ENCODE measurements at places on chromosomes 2 and 18. TPM values are rescaled to one million over a fixed set of nuclear protein-coding genes. Genes with fewer than 3 reads are reported as not detected.

- no peaks in the 10 kb centered on the region for H3K36me3 ChIP-seq
- no peak overlapping the region for H3K4me3 ChIP-seq
- DNase-seq: no peak
- peaks cover 14% of the 10 kb centered on the region for H3K27me3 ChIP-seq
These were observed 205.5 kb upstream of the MYT1L start for GRCh38 chr2:2536416-2537056.

DNA sequence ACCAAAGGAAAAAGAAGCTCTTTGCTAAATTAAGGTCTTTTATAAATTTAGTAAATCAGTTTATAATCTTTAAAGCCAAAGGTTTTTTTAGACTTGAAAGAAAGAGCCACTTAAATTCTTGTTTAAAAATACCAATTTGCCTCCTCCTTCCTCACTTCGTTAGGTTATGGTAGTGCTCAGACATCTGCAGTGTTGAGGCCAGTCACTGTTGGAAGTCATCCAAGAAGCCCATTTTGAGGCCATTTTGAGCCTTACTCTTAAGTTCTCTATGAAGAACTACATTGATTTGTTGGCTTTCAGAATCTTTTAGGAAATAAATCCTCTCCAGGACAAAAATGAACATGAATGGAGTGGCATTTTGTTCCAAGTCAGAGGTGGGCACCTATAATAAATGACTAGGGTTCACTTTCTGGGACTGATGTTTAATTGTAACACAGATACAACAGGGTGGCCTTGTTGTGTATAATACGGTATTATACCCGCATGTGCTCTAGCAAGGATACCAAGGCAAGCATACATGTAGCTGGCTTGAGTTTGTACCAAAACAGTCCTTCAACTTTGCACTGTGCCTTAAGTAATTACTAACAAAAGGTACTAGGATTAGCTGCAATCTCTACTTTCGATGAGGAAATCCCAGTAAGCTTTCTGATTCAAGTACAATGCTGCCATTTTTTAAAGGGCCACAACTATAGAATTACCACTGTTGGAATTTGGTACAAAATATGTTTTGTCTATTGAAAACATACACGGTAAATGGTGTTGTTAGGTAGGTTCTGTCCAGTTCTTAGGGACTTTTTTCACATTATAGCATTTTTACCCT is 22.8 kb downstream of the SLC66A3 start:
- DNase-seq: no peak
- no peak overlapping the region for H3K27ac ChIP-seq
- H3K4me1 ChIP-seq: peaks cover 13% of the 10 kb centered on the region
- peaks cover 2% of the 10 kb centered on the region for H3K36me3 ChIP-seq
- no peaks in the 10 kb centered on the region for H3K27me3 ChIP-seq

DNA sequence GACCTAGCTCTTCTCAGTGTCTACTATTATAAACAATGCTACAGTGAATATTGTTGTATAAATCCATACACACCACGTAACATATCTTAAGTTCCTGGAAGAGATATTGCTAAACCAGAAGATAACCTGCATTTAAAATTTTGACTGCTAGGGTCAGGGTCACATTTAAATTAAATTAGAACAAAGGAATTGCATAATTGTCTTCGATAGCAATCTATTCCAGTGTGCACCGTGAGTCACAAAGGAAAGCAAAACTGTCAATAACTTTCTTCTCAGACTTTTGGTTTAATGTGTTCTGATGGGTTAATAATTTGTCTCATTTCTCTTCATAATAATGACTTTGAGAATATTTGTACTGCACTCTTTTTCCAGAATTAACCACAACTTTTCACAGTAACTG is 4.2 kb downstream of the GEN1 start:
- H3K27ac ChIP-seq: no peak overlapping the region
- no peaks in the 10 kb centered on the region for H3K27me3 ChIP-seq
- H3K36me3 ChIP-seq: peaks cover 3% of the 10 kb centered on the region
- DNase-seq: no peak
- peaks cover 16% of the 10 kb centered on the region for H3K4me1 ChIP-seq

Gene MARCHF4
- total RNA-seq: not detected

GRCh38 chr2:11677136-11678055 is 7.4 kb upstream of the NTSR2 start:
- H3K27ac ChIP-seq: no peak overlapping the region
- no peaks in the 10 kb centered on the region for H3K36me3 ChIP-seq
- DNase-seq: no peak
- peaks cover 62% of the 10 kb centered on the region for H3K27me3 ChIP-seq
- peaks cover 10% of the 10 kb centered on the region for H3K4me1 ChIP-seq
- H3K4me3 ChIP-seq: no peak overlapping the region

DNA sequence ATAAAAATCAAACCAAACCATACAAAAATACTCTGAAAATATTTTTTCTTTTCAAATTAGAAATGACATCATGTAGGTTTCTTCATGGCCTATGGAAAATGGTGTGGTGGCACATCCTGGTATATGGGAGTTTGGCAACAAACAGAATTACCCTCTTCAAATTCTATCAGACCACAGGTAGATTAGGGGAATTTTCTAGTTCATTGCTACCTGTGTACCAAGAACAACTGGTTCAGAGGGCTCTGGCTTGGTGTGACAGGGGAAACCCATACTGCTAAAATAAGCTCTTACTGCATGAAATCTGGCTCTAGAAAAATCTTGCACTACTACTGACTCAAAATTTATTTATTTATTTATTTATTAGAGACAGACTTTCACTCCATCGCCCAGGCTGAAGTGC is 63.4 kb upstream of the PELI1 start:
- no peak overlapping the region for H3K4me3 ChIP-seq
- peaks cover 87% of the 10 kb centered on the region for H3K4me1 ChIP-seq
- DNase-seq: no peak
- H3K27ac ChIP-seq: peak overlapping the region; percentile 21

DNA sequence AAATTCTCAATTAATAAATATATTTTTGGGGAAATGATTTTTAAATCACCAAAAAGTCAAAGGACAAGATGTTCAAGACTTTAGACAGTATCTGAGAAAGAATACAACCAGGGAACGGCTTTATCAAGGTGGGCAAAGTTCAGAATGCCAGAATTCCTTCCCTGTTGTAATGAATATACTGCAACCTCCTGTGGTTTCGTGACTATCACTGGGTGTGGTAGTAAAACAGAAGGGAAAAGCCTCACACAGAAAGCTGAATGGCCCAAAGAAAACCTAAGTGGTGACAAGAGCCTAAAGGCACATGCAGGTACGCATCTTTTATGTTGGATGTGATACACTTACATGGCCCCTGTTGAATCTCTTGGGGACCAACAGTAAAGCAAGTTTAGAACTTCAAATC is 37.1 kb downstream of the MBD2 start:
- no peak overlapping the region for H3K27ac ChIP-seq
- H3K4me1 ChIP-seq: no peaks in the 10 kb centered on the region
- DNase-seq: no peak
- H3K4me3 ChIP-seq: no peak overlapping the region
- no peaks in the 10 kb centered on the region for H3K36me3 ChIP-seq
- H3K27me3 ChIP-seq: no peaks in the 10 kb centered on the region

DNA sequence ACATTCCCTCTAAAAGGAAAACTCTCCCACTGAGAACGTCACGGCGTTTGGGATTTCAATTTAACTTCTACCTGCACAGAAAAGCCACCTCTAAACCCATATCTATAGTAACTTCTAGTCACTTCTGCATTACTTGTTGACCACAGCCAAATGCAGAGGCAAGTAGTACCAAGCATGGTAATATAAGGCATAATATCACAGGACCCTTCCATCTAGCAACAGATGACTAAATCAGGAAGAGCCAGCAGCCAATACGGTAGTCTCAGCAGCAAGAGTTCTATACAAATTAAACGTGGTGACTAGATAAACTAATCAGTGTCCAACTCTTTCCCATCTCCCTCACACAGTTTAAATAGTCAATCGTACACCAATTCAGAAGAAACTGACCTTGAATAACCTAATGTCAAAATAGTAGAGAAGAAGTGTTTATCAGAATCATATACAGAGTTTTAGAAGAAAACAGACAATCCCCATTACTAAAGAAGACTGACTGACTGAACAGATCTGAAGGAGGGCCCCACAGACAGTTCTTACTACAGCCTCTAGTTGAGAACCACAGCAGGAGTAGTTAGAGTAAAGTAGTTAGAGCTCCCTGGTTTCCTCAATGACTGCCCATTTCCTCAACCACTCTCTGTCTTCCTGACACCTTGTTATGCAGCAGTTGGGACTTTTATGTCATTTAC is 30.0 kb downstream of the MEMO1 start:
- H3K36me3 ChIP-seq: peaks cover 6% of the 10 kb centered on the region
- no peak overlapping the region for H3K4me3 ChIP-seq
- DNase-seq: no peak
- peaks cover 22% of the 10 kb centered on the region for H3K4me1 ChIP-seq

- peaks cover 4% of the 10 kb centered on the region for H3K27me3 ChIP-seq
- peaks cover 15% of the 10 kb centered on the region for H3K4me1 ChIP-seq
- no peak overlapping the region for H3K4me3 ChIP-seq
- DNase-seq: no peak
- peaks cover 2% of the 10 kb centered on the region for H3K36me3 ChIP-seq
These were observed 2.3 kb downstream of the TWSG1 start for GRCh38 chr18:9336827-9337226.

- no peaks in the 10 kb centered on the region for H3K36me3 ChIP-seq
- no peak overlapping the region for H3K4me3 ChIP-seq
- no peak overlapping the region for H3K27ac ChIP-seq
- H3K4me1 ChIP-seq: peaks cover 17% of the 10 kb centered on the region
These were observed 20.9 kb downstream of the THNSL2 start for GRCh38 chr2:88190808-88191721.

- H3K27me3 ChIP-seq: no peaks in the 10 kb centered on the region
- no peak overlapping the region for H3K4me3 ChIP-seq
- no peak overlapping the region for H3K27ac ChIP-seq
- DNase-seq: no peak
- no peaks in the 10 kb centered on the region for H3K36me3 ChIP-seq
These were observed 195.9 kb downstream of the NEDD4L start for GRCh38 chr18:58239879-58240278.

DNA sequence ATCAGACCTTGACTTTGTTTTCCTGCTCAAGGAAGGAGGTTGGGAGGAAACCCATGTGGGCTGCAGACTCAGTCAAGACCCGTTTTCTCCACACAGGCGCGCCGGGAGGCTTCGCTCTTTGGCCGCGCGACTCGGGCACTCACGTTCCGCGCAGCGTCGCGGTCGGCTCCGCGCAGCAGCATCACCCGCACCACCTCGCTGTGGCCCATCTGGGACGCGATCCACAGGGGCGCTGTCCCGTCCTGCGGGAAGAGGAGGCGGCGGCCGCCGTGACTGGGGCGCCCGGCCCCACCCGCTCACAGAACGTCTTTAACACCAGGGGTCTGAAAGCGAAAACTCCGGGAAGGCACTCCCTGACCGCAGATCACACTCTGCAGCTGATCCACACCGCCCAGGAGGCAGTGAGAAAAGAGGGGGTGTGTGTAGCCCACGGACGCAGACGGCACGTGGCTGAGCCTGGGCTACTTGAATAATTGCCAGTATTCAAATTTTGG is 33.1 kb upstream of the NPC1 start:
- H3K27ac ChIP-seq: no peak overlapping the region
- peak overlapping the region; percentile 70 for H3K4me3 ChIP-seq
- no peaks in the 10 kb centered on the region for H3K36me3 ChIP-seq

GRCh38 chr2:229856413-229856812 is 65.4 kb downstream of the TRIP12 start:
- no peak overlapping the region for H3K4me3 ChIP-seq
- peaks cover 27% of the 10 kb centered on the region for H3K36me3 ChIP-seq
- peaks cover 40% of the 10 kb centered on the region for H3K4me1 ChIP-seq
- peak overlapping the region; percentile 40 for H3K27ac ChIP-seq

- no peak overlapping the region for H3K4me3 ChIP-seq
- no peak for DNase-seq
- no peaks in the 10 kb centered on the region for H3K36me3 ChIP-seq
- H3K27ac ChIP-seq: no peak overlapping the region
- no peaks in the 10 kb centered on the region for H3K27me3 ChIP-seq
These were observed 14.0 kb downstream of the FER1L5 start for GRCh38 chr2:96656540-96656939.

DNA sequence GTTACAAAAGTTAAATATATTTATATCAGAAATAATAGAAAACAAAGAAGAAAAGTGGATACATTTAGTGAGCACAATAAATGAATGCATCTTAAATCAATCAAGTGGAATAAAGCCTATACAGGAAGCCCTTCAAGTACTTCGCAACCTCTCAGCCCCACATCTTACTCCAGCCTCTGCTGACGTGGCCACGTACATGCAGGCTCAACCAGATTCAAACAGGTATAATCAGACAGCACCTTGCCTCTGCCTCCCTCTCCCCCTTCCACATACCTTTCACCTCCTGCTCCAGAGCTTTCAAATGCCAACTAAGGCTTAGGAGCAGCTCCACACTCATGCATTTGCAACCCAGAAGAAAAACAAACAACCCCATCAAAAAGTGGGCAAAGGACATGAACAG is 32.9 kb downstream of the CACNB4 start:
- no peak for DNase-seq
- no peak overlapping the region for H3K27ac ChIP-seq
- no peak overlapping the region for H3K4me3 ChIP-seq
- H3K27me3 ChIP-seq: peaks cover 9% of the 10 kb centered on the region
- no peaks in the 10 kb centered on the region for H3K4me1 ChIP-seq

DNA sequence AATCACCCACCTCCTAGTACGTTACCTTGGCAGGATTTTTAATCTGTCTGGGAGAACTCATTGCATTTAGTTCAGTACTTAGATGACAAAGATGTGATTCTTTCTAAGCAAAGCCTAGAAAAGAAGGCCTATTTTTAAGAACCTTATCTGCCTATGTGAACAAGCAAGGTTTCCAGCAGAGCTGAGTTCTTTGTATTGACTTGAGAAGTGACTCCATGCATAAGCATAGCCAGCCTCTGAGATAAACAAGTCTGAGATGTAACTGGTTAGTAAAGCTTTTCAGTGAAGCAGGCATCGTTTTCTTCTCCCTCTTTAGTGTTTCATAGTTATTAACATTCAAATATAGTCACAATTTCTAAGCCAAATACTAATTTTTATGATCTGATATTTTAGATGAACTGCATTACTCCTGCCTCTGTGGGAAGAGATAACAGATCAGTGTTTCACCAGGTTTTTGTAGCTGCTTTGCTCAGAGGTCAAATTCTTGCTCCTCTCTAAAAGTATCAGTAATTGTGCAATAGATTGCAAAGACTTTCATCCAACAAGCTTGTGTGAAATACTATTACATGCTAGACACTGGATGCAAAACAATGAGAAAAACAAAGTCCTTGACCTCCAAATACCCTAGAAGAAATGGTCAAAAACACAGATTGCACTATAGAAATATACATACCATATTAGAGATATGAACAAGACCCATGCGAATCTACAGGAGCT is 107.8 kb downstream of the MBD2 start:
- H3K4me1 ChIP-seq: peaks cover 9% of the 10 kb centered on the region
- H3K27me3 ChIP-seq: peaks cover 33% of the 10 kb centered on the region
- DNase-seq: no peak
- no peak overlapping the region for H3K4me3 ChIP-seq

Gene TTC27
- 27.8 TPM for total RNA-seq

Gene UGT1A3
- not detected for total RNA-seq

Gene AOX1
- 0.83 TPM for total RNA-seq

Gene PLEKHA3
- 23.0 TPM for total RNA-seq

- peaks cover 7% of the 10 kb centered on the region for H3K4me1 ChIP-seq
- no peaks in the 10 kb centered on the region for H3K36me3 ChIP-seq
- no peak overlapping the region for H3K4me3 ChIP-seq
These were observed 234.8 kb upstream of the SMAD2 start for GRCh38 chr18:48165111-48165866.

GRCh38 chr2:65153515-65153914 is 23.6 kb upstream of the RAB1A start:
- no peak overlapping the region for H3K4me3 ChIP-seq
- H3K27ac ChIP-seq: no peak overlapping the region
- H3K27me3 ChIP-seq: no peaks in the 10 kb centered on the region
- no peaks in the 10 kb centered on the region for H3K4me1 ChIP-seq
- no peaks in the 10 kb centered on the region for H3K36me3 ChIP-seq

Measured in activated T-cell treated with anti-CD3 and anti-CD28 coated beads, Interleukin-2, amount 50 U/mL, for 72 hours (primary cell).